ENCODE measurements at places on chromosomes 13 and 19.
A peak's percentile ranks its signal among the peaks of the same experiment; 100 is the strongest.

DNA sequence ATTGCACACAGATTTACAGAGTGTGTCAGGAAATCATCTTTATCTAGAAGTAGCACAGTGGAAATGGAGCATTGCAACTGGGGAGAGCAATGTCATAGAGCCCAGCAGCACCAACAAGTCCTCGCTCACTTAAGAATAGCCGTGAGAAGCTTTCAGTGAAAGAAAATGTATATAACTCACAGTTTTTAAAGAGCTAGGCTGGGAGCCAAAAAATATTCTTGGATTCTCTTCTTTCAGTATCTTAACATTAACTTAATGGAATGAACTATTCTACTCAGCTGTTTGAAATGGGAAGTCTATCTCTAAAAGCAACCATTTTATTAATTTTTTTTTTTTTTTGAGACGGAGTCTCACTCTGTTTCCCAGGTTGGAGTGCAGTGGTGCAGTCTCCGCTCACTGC, 329.6 kb downstream of the COG6 start:
- DNase-seq = no peak

GRCh38 chr13:33194820-33195692, 90.5 kb downstream of the STARD13 start:
- DNase-seq = no peak

- no peak for DNase-seq
Observed at GRCh38 chr19:11254666-11255065, 7.7 kb downstream of the DOCK6 start.

- DNase-seq = no peak
Observed at GRCh38 chr19:32373585-32374295, 28.3 kb downstream of the ZNF507 start.

DNA sequence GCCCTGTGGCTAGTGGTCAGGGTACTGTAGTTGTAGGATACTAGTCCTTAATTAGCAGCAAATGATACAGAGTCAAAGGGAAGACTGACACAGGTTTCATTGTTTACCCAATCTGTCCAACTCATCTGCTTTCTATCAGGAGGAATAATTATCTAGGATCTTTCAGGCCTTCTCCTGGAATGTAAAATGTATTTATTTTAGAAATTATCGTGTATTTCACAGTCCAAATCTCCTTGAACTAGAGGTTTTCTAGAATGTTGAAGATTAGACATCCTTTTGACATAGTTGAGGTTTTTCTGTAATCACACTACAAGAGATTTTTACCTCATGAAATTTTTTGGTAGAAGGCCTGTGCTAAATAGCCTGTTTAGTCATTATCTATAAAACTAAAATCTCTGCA, 1694.8 kb upstream of the PCDH20 start:
- no peak for DNase-seq

GRCh38 chr19:2494447-2495129, 18.7 kb downstream of the GADD45B start:
- DNase-seq = peak; percentile 29

DNA sequence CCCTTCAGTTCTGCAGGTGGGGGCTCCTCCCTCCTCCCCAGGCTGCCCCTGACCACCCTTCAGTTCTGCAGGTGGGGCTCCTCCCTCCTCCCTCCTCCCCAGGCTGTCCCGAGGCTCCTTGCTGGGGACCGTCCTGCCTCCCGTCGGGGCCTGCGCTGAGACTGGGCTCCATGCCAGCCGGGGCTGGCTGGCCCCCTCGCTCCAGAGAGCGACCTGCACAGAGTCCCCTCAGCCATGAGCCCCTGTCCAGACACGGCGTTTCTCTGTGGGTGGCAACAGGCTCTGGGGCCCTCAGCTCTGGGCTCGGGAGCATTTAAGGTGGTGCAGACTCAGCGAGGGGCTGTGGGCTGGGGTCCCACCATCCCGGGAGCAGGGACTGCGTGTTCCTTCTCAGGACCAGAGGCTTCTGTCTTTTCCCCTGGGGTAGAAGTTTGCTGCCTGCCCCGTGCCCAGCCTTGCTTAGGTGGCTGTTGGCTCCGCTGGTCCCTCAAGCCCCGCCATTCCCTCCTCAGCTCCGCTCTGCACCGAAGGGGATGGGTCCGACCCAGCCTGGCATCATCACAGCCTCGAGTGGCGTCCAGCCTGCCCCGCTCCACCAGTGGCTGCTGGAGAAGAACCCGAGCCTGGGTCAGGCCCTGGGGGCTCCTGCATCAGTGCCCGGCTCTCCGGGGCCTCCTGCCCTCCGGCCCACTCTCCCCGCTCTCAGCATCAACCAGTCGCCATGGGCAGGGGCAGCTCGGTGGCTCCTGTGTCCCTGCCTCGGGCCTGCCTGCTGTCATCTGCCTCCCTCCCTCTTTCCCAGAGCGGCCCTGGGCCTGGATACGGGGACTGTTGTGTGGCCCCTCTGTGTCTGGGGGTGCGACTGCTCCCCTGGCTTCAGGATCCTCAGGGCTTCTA, 27.6 kb downstream of the CSNK1G2 start:
- no peak for DNase-seq

- DNase-seq = no peak
Observed at GRCh38 chr13:78409172-78409571, 194.2 kb downstream of the POU4F1 start.

GRCh38 chr13:52599037-52599847, 43.0 kb upstream of the HNRNPA1L2 start:
- no peak for DNase-seq

DNA sequence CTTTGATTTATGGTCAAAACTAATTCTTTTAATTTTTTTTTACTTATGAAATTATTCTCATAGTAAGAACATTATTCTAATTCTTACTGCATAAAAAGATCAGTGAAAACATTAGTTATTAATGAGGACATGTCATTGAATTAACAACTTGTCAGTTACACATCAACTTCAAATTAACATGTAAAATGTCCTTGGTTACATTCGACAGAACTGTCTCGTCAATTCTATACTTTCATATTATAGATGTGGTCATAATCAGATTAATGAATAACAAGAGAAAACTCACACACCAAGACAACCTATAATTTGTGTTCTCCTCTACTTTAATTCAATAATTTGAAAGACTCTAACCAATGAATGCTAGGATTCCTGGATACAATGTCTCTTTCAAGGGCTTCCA, 66.7 kb downstream of the KATNAL1 start:
- no peak for DNase-seq

DNA sequence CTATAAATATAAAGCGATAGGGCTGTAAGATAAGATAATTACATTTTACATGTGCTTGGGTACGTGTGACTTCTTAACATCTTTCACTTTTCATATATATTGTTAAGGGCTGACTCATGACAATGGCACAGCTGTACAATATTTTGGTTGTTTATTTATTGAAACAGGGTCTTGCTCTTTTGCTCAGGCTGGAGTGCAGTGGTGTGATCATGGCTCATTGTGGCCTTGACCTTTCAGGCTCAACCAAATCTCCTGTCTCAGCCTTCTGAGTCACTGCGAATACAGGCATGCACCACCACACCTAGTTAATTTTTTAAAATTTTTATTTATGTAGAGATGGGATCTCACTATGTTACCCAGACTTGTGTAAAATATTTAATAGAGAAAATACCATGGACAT, 2532.4 kb upstream of the PCDH20 start:
- DNase-seq = no peak

GRCh38 chr19:14432791-14433553, at the start of gene PKN1:
TSS of gene PKN1 (plus strand) at chr19:14433306. CDS start at chr19:14433522, 216 bp downstream.
- no peak for DNase-seq

GRCh38 chr13:109154546-109154945, 525.1 kb downstream of the MYO16 start:
- DNase-seq = no peak

- DNase-seq = no peak
Observed at GRCh38 chr13:23147827-23148226, 33.0 kb upstream of the SGCG start.

DNA sequence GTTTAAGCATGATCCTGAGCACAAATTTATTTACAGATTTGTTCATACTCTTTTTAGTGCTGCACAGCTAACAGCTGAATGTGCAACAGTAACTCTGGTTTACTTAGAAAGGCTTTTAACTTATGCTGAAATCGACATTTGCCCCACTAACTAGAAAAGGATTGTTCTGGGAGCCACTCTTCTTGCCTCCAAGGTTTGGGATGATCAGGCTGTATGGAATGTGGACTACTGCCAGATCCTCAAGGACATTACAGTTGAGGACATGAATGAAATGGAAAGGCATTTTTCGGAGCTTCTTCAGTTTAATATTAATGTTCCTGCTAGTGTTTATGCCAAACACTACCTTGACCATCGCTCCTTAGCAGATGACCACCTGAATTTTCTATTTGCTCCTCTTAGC, 16.0 kb downstream of the ZNF100 start:
- no peak for DNase-seq

DNA sequence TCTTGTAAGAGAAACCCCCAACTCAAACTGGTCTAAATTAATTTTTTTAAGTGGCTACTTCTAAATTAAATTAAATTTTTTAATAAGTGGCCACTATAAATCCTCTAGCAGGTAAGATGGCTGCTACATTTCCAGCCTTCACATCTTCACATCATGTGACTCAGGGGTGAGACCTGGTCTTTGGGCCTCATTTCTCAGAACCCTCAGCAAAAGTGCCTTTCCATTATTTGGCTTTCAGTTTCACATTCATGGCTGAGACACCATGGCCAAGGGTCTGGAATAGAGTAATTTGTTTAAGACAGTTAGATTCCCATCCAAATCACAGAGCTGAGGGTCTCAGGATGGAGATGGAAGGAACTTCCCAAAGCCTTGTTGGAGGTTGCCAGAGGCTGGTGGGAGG, 47.5 kb downstream of the DCT start:
- DNase-seq = no peak

DNA sequence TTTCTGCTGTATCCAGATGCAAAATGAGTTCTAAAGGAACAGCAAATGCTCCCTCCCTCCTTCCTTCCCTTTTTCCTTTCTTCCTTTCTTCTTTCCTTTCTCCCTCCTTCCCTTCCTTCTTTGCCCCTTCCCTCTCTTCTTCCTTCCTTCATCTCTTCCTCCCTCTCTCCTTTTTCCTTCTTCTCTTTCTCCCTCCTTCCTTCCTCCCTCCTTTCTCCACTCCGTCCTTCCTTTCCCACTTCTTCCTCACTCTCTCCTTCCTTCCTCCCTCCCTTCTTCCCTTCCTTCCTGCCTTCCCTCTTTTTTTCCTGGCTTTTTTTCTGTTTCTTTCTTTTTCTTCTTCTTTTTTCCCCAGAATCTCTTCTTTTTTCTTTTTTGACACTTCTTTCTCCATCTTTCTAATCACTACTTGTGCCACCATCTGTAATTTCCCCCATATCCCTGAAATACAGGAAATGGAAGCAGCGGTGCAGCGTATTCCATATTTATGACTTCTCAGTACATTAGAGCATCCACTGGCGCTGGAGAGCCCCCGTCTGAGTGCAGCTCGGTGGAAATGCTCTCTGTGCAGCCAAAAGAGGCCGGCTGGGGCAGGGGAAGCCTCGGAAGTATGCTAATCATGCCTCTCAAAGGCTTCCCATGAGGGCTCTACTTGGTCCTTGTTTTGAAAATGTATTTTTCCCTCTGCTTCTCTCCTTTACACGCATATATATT, 275.6 kb downstream of the TSHZ3 start:
- DNase-seq = no peak

GRCh38 chr13:94169454-94170144, 309.9 kb downstream of the DCT start:
- DNase-seq = no peak

Data from stimulated activated CD8-positive, alpha-beta memory T cell treated with anti-CD3 and anti-CD28 coated beads, Interleukin-4, amount 100 ng/mL, for 1 hour (primary cell).